Mesenchymal stem cell (in vitro differentiated cells and primary cell): ENCODE measurements at places on chromosomes 12 and 14.

GRCh38 chr12:49538510-49539403 is at the start of gene KCNH3:
Gene KCNH3, plus strand, starts transcription at chr12:49539030. Its CDS starts 387 bp downstream, at chr12:49539417.
- peak; percentile 64 for DNase-seq

DNA sequence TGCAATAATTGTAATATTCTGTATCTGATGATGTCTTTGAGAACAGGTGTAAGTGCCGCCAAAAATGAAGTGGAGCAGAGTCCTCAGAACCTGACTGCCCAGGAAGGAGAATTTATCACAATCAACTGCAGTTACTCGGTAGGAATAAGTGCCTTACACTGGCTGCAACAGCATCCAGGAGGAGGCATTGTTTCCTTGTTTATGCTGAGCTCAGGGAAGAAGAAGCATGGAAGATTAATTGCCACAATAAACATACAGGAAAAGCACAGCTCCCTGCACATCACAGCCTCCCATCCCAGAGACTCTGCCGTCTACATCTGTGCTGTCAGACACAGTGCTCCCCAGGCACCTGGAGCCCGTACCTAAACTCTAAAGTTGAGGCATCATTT is 268.7 kb downstream of the DAD1 start:
- no peak for DNase-seq

GRCh38 chr12:76024942-76025600 is 6.5 kb downstream of the PHLDA1 start:
- peak; percentile 91 for DNase-seq

DNA sequence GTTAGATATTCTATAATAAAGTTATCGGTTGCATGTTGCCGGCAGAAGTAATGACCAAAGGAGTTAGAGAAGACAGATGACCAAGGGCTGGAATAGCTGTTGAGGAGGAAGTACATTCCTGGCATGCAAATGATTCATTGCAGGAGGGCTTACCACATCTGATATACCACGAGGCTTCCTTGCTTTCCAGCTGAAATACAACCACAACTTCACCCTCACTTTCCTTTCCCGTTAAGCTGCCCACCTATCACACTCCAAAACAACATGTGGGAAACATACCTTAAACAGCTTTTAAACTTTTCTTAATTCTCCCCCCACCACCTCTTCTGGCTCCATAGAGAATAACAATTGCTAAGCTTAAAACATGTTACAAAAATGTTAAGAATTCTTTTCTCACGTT is 594.1 kb downstream of the NRXN3 start:
- no peak for DNase-seq

- no peak for DNase-seq
These were observed 170.0 kb downstream of the ZFP36L1 start for GRCh38 chr14:68622856-68623255.

- DNase-seq = no peak
These were observed 40.4 kb upstream of the NCOR2 start for GRCh38 chr12:124607681-124608425.

DNA sequence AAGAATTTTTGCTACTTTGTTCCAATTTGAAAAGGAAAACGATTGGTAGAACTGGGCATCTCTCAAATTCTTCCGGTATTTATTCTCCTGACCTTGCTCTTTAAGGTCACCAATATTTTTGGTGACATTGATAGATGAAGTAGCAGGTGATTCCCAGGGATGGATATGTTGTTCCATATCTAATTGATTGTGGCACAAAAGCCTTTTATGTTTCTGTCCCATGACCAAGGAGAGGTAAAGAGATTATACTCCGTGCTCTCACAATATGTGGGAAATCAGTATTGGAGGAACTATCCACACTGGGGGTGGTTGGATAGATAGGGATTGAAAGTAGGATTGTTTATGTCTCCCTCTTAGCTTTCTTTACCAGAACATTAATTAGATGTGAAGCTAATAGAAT is 61.7 kb upstream of the LRIG3 start:
- DNase-seq = no peak

DNA sequence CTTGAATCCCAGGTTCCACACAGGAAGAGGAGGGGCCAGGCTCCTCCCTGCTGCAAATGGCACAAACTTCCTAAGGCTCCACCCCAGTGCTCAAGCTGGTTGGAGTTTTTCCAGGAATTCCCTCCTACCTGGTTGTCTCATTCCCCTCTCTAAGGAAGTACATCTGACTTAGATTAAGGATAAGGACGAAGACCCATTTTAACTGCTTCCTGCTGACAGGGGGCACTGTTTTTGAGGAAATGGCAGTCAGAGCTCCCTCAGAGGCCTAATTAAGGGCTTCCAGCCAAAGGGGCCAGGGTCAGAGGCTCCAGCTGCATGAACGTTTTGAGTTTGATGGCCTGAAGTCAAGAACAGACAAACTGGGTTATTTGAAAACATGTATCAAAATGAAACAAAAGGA is 1084.7 kb downstream of the SLC6A15 start:
- no peak for DNase-seq

DNA sequence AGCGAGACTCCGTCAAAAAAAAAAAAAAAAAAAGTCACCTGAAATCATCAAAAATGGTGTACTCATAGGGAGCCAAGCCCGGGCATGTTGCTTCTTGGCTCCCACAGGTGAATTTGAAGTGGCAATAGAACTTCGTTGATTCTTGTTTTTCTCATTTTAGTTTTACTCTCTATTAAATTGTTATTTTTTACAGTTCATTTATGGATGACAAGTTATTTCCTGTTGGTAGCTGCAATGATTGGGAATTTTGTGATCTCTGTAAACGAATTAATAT is 1.3 kb downstream of the TM7SF3 start:
- DNase-seq = no peak

DNA sequence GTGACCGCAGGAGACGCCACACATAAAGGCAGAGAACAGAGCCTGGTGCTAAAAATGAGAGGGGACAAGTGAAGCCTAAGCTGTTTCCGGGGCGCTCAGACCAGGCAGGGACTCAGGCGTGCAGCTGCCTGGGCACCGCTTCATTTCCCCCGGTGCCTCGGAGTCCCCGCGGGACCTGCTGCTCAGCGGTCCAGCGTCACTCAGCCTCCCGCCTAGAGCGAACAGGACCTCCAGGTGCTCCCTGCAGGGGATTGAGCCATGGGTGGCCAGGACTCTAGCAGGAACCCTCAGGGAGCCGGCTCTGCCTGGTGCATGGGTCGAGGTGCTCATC is 31.0 kb downstream of the CCDC85C start:
- no peak for DNase-seq

DNA sequence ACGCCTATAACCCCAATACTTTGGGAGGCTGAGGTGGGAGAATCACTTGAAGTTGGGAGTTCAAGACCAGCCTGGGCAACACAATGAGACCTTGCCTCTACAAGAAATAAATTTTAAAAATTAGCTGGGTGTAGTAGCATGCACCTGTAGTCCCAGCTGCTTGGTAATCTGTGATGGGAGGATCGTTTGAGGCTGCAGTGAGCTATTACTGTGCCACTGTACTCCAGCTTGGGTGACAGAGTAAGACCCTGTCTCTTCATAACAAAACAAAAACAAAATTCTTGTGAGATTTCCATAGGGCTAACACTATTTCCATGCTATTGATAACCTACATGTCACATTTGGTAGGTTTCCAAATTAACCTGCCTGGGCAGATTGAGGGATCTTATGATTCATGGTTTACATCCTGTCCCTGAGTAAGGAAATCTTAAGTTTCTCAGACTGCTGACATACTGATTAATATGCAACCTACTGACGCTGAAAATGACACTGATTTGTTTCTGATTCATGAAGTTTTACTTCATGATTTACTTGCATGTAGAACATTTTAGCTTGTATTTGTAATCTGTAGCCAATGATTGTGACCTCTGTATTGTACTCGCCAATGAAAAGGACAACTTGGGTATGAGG is 15.9 kb downstream of the ATP6V1D start:
- DNase-seq = no peak

DNA sequence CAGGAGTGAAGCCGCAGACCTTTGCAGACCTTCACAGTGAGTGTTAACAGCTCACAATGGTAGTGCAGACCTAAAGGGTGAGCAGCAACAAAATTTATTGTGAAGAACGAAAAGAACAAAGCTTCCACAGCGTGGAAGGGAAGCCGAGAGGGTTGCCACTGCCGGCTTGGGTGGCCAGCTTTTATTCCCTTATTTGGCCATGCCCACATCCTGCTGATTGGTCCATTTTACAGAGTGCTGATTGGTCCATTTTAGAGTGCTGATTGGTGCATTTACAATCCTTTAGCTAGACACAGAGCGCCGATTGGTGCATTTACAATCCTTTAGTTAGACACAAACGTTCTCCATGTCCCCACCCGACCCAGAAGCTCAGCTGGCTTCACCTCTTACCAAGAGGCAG is 35.5 kb downstream of the MAPK1IP1L start:
- no peak for DNase-seq

DNA sequence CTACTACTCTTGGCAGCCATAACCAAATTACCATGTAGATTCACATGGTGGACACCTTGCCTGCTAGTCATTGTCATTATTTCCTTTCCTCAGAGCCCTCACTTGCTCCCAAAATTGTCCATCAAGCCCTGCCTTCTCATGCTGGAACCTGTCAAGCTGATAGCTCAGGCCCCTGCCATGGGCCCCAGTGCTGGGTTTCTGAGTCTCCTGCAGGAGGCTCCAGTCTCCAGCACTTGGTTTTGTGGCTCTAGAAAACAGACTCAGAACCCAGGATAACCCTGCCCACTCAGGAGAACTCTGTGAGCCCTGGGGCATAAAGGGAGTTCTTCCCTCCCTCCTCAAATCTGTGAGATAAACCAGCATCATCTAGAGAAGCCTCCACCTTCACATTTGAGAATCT is 10.8 kb downstream of the KRT71 start:
- DNase-seq = no peak

- no peak for DNase-seq
These were observed 784.0 kb downstream of the TMTC2 start for GRCh38 chr12:83470749-83471148.

GRCh38 chr14:65433646-65434045 is 21.1 kb downstream of the FUT8 start:
- DNase-seq = no peak

GRCh38 chr12:90628213-90628612 is 326.8 kb downstream of the CCER1 start:
- no peak for DNase-seq

GRCh38 chr14:37598747-37599506 is 3.5 kb downstream of the TTC6 start:
- no peak for DNase-seq

GRCh38 chr14:89924268-89924667 is 30.3 kb downstream of the EFCAB11 start:
- DNase-seq = no peak

DNA sequence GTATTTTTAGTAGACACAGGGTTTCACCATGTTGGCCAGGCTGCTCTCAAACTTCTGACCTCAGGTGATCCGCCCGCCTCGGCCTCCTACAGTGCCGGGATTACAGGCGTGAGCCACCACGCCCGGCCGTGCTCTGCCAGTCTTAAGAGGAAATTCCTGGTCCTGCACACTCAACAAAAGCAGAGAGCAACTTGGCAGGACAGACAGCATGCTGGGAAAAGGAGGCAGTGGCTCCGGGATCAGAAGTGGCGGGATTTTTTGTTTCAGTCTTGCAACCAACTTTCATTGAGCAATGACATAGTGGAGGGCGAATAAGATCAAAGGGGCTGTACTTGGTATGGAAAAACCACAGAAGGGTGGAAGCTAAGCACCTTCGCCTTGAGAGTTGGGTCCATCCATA is 2.1 kb downstream of the CKAP4 start:
- peak; percentile 77 for DNase-seq

- peak; percentile 69 for DNase-seq
These were observed at the start of gene MMP17 for GRCh38 chr12:131827961-131828534. Gene MMP17, plus strand, starts transcription at chr12:131828393. Its CDS starts 102 bp downstream, at chr12:131828495.

DNA sequence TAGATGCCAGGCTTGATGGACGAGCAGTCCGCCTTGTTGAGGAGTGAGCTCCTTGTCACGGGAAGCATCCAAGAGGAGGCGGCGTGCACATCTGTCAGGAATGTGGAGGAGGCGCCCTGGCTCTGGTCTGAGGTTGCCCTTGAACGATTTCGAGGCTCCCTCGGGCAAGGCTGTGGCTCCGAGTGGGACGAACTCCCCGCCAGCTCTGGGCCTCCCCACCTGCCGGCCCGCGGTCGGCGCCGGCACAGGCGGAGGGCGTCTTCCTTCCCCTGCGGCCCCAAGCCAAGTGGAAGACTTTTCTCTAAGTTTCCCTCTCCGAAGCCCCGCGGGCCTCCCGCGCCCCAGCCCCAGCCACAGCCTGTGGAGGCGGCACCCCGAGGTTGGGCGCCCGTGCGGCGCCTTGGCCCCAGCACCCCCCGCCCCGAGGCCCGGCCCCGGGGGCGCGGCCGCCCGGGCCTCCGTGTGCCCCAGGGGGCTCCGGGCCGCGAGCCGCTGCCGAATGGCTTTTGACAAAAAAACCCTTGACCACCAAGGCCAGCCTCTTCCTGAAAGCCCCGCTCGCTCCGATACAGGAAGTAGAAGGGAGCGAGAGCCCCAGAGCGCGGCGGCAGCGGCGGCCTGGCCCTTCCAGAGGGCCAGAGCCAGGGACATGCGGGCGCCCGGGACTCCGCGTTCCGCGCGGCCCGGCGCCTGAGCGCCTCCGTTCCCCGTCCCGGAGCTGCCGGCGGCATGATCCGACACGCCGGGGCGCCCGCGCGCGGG is at the start of gene RIN3:
Gene RIN3 (plus strand): TSS at position 578 of the 762 bp plus-strand sequence. CDS start 152 bp downstream, at position 730.
- DNase-seq = peak; percentile 82

GRCh38 chr12:119589634-119590033 is 3.9 kb upstream of the TMEM233 start:
- DNase-seq = no peak

DNA sequence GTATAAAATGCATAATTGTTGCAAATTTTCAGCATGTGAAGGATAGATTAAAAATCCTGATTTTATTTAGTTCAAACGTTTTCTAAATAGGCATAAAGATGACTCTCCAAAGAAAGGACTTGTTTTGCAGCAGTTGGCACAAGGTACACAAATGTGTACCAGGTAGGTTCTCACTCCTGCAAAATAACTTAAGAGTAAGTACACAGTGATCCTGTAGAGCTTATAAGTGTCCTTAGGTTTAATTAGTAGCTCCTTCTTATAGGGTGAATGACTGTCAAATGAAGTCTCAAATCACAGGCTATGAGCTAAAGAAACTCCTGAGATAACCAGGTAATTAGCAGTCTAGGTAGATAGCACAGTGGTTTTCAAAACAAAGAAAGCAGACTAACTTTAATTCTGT is 330.6 kb upstream of the MDGA2 start:
- no peak for DNase-seq

DNA sequence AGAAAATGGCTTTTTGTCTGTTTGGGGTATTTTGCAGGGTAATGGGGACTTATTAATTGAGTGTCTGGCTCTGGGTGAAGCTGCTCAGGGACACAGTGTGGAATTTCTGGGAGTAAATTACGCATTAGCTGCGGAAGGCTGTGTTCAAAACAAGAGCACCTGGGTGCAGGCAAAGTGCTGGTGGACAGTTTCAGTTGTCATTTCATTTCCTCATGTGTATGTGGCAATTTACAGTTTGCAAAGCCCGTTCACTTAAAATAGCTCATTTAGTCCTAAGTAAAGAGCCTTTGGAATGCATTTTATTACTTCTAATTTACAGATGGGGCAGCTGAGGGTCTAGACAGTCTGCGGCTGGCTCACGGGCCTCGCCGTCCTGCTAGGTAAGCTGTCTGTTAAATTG is 546.8 kb downstream of the BCL11B start:
- no peak for DNase-seq

- no peak for DNase-seq
These were observed at the start of gene OR4Q3 for GRCh38 chr14:19743256-19743655. Gene OR4Q3, plus strand, starts transcription at chr14:19743571.

- peak; percentile 51 for DNase-seq
These were observed 20.6 kb downstream of the CCDC92 start for GRCh38 chr12:123952037-123952436.
